ENCODE measurements at places on chromosomes 12 and 14.
A peak's percentile ranks its signal among the peaks of the same experiment; 100 is the strongest.

DNA sequence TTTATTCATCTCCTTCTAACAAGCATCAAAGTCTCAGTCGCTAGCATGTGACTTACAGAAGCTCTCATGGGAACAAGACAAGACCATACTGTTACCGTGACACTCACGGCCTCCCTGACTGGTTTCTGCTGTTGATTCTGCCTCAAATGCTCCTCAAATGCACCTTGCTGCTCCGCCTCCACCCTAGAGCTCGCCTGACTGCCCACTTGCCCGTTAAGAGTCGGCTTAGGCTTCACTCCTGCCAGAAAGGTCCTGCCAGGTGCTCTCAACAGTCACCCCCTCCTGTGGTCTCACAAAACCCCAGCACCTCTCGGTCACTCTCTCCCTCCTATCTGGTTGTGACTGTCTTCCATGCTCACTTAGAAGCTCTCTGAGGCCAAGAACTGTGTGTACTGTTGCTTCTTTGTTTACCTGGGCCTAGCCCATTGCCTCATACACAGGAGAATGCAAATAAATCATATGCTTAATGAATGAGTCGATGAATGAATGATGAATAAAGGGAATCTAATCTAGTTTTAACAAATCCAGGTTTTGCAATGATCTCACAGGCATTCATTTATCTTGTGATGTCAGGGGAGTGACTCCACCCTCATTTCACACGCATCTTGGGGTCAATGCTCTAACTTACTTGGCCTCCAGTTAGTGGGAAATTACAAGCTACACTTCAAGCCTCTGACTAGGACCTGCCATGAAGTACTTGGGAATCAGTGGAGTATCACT, 41.3 kb downstream of the SSH1 start:
- DNase-seq: no peak

- DNase-seq: no peak
Measured at GRCh38 chr14:97432586-97432985, 635.4 kb downstream of the VRK1 start.

DNA sequence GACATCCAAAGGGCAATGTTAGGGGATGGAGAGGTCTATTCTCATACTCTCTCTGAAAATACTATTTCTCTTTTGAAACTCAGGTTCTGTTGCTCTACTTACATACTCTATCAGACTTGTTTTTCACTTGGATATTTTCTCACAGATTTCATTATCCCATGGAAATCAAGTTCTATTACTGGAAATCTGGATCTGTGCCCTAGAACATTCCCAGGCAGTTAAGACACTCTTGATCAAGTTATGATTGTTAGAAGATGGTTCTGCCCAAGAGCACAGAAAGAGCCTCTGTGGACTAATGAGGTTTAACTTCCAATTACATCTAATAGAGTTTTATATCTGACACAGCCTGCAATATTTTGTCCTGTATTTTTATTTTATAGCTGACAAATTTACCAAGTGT, 591.0 kb upstream of the ATP2B1 start:
- no peak for DNase-seq

- no peak for DNase-seq
Measured at GRCh38 chr12:112234303-112234702, 108.9 kb downstream of the TRAFD1 start.

GRCh38 chr12:113862590-113863454, 103.3 kb downstream of the RBM19 start:
- DNase-seq: no peak

GRCh38 chr12:89243771-89244170, 108.5 kb downstream of the DUSP6 start:
- no peak for DNase-seq

- no peak for DNase-seq
Measured at GRCh38 chr12:115491511-115492250, 785.8 kb downstream of the MED13L start.

GRCh38 chr14:95493503-95493902, 22.9 kb downstream of the SYNE3 start:
- DNase-seq: no peak

GRCh38 chr14:22883173-22883976, at the start of gene REM2:
Gene REM2, plus strand, starts transcription at chr14:22883222. Its CDS starts 66 bp downstream, at chr14:22883288.
- no peak for DNase-seq

DNA sequence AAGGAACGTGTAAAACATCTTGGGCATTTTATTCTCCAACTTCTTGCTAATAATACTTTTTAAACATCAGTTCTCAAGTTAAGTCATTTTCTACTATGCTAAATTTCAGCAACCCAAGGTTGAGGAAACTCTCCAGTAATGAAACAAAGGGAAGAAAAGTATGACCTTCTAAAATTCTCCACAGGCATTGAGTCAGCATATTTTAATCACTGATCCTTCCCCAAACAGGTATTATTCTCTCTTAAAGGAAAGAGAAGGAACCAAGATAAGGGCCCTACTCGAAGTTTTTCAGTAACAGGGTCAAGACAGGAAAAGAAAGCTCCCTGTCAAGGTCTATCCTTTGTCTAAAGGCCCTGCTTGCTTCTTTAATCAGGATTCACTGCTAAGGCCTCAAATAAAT, 3.0 kb downstream of the KICS2 start:
- no peak for DNase-seq

- no peak for DNase-seq
Measured at GRCh38 chr14:75273272-75274049, 5.2 kb upstream of the FOS start.

DNA sequence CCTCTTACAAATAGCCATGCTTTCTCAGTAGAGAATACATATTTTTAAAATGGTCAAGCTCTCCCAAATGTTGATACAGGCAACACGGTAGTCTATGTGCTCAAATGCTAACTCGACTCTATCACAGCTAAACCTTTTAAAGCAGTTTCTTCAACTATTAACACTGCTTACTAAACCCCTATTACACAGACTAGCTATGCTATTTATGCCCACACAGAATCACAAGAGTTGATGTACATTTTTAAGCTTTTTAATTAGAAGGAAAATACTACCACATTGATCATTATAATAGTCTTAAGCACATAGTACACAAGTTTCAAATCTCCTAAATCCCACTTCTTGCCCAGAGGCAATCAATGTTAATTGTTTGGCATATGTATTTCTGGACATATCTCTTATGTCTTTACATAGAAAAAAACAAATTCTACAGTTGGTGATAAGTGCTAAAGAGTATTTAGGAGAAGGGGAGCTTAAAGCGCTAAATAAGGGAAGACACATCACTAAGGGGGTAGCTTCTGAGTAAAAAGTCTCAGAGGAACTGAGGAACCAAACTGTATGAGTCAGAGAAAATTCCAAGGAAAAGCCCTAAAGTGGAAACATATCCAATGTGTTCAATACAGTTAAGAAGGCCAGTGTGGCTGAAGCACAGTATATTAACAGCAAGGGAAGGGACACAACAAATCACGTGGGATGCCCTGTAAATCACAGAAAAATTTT, 13.7 kb downstream of the HNRNPC start:
- DNase-seq: no peak

DNA sequence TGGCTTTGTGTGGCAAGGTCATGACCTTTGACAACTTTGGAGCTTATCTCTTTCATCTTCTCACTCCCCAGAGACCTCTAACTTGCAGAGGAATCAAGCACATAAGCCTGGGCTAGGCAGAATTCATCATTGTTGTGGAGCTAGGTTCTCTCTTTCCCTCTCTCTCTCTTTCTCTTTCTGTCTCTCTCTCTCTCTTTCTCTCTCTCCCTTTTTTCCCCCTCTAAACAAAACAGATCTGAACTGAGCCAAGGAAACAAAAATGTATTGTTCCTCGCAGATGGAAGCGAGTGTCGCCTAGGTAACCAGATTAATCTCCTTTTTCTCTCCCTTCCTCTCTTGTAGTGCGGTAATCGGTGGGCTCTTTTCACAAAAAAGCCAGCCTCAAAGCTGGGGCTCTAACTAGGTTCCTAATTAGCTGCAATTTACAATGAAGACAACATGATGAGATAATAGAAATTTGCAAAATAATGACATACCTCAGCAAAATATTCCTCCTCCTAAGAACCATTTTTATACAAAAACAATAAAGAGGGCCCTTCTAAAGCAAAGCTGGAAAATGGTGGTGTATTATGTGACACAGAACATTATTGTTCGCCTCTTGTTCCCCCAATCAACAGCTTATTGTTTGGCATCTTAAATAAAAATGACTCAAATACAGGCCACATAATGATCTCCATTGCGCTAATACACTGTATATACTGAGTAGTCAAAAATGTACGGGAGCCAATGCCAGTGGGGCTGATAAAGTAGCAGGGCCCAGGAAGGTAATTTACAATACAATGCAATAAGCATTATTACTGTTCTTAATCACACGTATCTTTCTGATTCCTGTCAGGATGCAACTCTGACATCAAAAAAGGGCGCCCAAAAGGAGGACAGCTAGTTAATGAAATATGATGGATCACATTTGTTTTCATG, 65.7 kb upstream of the SOX5 start:
- DNase-seq: no peak

GRCh38 chr12:22541496-22542155, 2.7 kb downstream of the C2CD5 start:
- DNase-seq: no peak

GRCh38 chr12:93892423-93893268, 215.5 kb downstream of the CRADD start:
- DNase-seq: no peak

DNA sequence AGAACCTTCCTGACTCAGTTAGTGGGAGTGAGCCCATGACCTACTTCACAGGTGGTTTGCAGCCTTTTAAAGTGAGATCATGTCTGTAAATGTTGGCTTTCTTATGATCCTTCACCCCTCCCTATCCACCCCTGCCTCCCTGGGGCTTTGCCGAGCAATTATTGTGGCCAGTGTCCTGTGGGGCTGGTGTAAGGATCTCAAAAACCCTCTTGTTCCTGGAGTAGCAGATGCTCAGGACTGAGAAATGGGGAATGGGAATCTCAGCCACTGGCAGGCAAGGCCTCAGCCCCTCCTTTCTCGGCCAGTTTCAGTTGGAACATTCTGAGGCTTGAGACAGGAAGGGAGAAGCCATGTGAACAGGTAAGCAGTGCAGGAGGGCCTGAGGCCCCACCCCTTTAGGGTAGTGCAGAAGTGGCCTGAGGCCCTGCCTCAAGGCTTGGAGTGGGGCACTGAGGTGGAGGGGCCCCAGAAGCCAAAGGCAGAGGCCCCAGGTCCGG, 53.8 kb downstream of the PLEKHG3 start:
- peak; percentile 24 for DNase-seq

DNA sequence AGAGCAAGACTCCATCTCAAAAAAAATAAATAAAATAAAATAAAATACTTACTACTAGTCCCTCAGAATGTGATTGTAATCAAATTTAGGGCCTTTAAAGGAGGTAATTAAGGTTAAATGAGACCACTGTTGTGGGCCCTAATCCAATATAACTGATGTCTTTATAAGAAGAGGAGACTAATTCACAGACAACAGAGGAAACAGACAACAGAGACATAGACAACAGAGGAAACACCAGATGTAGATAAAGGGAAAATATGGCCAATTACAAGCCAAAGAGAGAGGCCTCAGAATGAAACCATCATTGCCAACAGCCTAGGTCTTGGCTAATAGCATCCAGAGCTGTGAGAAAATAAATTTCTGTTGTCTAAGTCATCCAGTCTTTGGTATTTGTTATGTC, 669.0 kb upstream of the FOXG1 start:
- no peak for DNase-seq

DNA sequence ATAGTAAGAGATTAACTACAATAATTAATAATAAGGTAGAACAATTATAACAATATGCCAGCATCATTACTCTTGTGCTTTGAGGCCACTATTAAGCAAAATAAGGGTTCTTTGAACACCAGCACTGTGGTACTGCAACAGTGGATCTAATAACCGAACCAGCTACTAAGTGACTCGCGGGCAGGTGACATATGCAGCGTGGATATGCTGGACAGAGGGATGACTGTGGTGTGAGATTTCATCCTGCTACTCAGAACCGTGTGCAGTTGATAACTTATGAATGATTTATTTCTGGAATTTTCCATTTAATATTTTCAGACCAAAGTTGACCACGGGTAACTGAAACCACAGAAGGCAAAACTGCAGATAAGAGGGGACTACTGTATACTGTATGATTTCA, 34.4 kb downstream of the BMAL2 start:
- no peak for DNase-seq

DNA sequence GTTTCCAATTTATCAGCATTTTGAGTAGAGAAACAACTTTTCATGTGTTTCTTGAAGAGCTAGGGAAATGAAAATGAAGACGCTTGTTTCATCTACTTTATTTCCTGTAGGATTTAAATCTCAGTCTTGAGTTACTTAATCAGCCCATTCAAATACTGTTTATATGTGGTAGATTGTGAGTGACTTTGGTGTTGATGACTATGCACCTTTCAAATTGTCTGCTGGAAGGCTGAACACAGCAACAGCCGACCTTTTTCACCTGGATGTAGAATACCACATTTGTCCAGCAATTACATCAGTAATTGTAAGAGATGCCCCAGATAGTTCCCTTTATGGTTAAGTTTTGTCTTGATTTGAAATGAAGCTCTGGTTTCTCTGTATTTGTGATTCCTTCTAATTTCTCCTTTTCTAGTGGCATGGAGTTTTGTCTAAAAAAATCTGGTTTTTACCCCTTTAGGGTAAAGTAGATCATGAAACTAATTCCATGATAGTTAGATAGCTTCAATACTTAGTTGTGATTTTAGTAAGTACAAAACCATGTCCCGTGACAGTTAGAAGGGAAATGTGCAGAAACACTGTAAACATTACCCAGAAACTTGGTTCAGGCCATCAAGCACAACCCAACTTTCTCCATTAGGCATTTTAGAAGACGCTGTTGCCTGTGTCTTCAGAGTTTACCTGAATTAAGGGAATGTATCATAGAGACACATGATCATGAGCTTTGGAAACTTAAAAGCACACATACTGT, 165.0 kb downstream of the SRGAP1 start:
- no peak for DNase-seq

- DNase-seq: peak; percentile 27
Measured at GRCh38 chr14:78153064-78153341, 17.2 kb upstream of the NRXN3 start.

Measured in RPMI8226 (cell line).